NCI-H524 (cell line): ENCODE measurements at places on chromosomes 2 and 18.

GRCh38 chr2:8216397-8216796 is 465.5 kb upstream of the ID2 start:
- DNase-seq = no peak

DNA sequence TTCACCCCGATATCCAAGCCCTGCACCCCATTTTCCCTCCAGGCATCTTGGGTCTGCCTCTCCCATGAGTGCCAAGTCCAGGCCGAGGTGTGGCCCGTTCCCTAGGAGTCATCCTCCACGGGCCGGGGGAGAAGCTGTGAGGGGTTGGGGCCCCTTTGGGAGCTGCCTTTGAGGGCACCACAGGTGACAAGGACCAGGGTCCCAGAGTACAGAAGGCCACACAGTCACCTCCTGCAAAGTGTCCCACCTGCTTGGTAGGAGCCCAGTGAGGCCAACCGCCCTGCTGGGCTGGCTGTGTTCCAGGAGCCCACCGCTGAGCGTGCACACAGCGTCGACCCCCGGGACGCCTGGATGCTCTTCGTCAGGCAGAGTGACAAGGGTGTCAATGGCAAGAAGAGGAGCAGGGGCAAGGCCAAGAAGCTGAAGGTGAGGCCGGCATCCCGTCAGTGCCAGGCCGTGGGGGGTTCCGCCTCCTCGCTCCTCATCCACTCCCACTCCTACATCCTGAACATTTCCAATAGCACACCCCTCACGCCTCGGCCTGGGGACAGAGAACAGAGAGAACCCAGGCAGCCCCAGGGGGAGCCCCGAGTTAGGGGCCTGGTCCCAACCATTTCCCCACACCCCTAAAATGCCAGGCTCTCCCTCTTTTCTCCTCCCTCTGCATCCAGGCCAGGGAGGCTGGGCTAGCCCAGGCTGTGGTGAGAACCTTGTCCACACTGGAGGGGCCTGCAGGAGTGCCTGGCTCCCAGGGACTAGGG is 2.7 kb downstream of the ERFE start:
- DNase-seq = no peak

GRCh38 chr2:121947674-121948073 is 192.2 kb downstream of the TSN start:
- peak; percentile 52 for DNase-seq

- DNase-seq = no peak
Observed at GRCh38 chr18:35458677-35459441, 38.9 kb downstream of the INO80C start.

- DNase-seq = peak; percentile 17
Observed at GRCh38 chr18:79434607-79435401, 39.1 kb downstream of the NFATC1 start.

DNA sequence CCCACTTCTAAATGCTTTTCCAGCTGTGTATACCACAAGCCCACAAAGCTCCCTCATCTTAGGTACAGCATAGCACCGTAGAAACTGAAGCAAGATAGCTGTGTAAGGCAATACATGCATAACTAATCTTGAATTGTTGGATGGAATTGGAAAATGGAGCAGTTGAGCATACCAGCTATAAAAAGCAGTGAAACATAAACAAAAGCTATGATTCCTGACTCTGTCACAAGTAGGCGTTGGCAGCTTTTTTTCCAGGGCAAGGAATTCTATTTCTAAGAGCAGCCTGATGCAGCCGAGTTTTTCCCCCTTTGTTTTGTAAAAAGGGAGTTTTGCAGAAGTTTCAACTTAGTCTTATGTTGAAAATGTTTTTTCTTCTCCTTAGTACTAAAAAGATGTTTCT is 32.4 kb downstream of the MOGAT1 start:
- no peak for DNase-seq
